ENCODE measurements at places on chromosomes 1 and 21. TPM values are rescaled to one million over a fixed set of nuclear protein-coding genes. Genes with fewer than 3 reads are reported as not detected.

GRCh38 chr1:172095846-172096245 is 254.5 kb downstream of the DNM3 start:
- DNase-seq = no peak

Gene ERO1B
- total RNA-seq = 4.3 TPM

Gene SAMD13
- 3.7 TPM for total RNA-seq

Gene ZZZ3
- total RNA-seq = 44.6 TPM

Gene MFN2
- 25.9 TPM for total RNA-seq

Gene ESPN
- total RNA-seq = 1.0 TPM

GRCh38 chr1:163531345-163531744 is 209.6 kb downstream of the NUF2 start:
- no peak for DNase-seq

Gene SPRR1A
- not detected for total RNA-seq

DNA sequence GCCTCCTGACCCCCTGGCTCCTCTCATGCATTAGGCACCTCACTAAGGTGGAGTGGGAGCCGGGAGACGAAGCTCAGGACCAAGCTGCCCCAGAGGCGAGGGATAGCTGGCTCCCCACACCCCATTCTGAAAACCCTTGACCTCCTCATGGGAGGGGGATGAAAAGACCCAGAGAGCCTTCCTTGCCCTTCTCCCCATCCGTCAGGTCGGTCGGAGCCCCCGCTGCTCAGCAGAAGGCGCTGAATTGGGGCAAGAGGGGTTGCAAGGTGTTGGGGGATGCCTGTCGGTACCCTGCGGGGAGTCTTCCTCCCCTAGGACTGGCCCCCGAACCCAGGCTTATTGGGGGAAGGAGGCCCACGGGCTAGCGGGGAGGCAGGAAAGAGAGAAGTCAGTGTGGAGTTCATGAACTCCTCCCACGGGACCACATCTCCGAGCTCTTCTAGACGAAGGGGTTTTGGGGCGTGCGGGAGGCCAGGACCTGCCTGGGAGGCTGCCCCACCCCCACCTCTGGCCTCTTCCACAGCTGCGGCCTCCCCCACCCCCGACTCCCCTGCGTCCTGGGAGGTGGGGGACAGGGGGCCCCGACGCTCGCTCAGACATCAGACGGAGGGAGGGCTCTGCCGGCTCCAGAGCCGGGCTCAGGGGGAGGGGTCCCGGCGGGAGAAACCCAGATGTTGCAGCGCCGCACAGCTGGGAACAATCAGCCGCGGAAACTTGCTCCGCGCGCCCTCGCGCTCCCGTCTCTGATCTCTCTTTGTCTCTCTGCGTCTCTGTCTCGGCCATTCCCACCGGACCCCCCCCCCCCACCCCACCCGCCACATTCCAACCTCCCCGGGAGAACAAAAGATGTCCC is 719 bp downstream of the MFAP2 start:
- no peak for DNase-seq

- no peak for DNase-seq
Observed at GRCh38 chr21:32352526-32352925, 40.3 kb downstream of the URB1 start.

Gene LRRIQ3
- total RNA-seq = 1.4 TPM

DNA sequence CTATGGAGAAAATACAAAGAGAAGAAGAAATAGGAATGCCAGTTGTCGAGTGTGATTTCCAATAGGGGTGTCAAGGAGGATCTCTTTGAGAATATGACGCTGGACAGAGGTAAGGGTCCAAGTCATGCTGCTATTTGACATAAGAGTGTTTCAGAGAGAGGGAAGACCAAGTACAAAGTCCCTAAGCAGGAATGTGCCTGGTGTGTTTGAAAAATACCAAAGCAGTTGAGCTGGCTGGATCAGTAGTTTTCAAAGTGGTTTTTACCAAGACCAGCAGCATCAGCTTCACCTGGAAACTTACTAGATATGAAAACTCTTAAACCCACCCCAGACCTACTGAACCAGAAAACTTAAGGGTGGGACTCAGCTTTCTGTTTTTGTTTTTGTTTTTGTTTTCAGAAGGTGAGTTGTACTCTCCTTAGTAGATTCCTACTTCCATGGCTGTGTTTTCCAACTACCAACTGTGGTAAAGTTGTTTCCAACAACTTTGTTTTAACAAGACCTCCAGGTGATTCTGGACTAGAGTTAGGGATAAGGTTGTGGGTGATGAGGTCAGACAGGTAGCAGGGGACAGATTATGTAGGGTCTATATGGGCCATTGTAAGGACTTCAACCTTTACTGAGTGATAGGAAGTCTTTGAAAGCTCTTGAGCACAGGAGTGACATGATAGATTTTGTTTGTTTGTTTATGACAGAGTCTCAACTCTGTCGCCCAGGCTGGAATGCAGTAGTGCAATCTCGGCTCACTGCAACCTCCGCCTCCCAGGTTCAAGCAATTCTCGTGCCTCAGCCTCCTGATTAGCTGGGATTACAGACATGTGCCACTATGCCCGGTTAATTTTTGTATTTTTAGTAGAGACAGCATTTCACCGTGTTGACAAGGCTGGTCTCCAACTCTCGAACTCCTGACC is 7.3 kb upstream of the GJA9 start:
- DNase-seq = no peak

DNA sequence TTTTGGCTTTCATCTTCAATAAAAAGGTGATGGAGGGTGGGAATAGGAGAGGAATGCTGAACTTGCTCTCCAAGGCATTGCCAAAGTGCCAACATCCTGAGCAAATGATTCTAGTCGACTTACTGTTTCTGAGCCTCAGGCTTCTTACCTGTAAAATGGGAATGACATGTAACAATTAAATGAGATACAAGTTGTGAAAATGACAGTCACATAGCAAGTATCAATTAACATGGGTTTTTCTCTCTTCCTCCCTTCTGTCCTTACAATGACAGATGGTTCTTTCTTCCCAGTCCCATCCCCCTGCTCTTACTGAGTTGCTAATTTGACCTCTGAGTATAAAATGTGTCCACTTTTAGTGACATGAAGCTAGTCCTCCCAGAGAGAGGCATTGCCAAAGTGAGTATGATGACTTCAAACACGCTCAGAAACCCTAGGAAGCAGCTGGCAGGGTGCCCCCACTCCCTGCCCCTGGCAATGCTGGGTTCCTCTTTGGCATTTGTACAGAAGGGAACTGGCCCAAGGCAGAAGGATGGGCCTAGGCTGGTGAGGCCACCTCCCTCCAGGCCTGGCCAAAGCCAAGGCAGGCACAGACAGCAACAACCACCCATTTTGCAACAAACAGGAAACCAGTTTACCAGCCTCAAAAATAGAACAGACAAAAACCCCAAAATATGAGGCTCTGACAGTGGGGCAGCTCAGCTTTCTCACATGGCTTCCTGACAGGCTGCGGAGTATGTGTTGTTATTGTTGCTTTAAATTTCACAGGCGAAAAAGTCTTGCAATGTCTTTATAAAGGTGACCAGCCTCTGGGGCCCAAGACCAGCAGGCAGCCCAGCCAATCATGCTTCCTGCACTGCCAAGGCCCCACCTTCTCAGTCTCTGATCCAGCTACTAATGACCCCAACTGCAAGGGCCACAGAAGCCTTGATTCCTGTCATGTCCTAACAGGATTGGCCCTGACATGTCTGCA is 115.9 kb downstream of the HIVEP3 start:
- DNase-seq = no peak

DNA sequence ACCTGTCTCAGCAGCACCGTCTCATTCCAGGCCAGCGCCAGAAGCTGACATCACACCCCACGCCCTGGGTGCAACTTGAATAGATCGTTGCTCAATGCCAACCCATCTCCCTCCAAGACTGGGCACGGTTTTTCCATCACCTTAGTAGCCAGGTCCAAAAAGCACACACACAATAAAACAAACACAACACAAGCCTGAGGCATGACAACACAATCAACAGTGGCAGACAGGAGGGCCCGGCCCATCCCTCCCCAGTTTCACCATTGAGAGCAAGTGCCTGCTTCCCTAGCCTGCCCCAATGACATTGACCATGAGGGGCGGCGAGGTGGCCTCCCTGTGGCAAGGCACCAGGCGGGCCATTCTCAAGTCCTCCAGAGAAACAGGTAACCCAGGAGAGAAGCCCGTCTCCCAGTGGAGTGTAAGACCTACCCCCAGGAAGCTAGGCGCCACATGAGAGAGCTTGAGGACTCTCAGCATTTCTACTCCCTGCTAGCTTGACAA is 2.7 kb downstream of the IFFO2 start:
- no peak for DNase-seq

Gene RBP7
- 4.2 TPM for total RNA-seq

- DNase-seq = no peak
Observed at GRCh38 chr1:147109041-147109440, 63.2 kb downstream of the PRKAB2 start.

Gene DNAJC8
- total RNA-seq = 146 TPM

DNA sequence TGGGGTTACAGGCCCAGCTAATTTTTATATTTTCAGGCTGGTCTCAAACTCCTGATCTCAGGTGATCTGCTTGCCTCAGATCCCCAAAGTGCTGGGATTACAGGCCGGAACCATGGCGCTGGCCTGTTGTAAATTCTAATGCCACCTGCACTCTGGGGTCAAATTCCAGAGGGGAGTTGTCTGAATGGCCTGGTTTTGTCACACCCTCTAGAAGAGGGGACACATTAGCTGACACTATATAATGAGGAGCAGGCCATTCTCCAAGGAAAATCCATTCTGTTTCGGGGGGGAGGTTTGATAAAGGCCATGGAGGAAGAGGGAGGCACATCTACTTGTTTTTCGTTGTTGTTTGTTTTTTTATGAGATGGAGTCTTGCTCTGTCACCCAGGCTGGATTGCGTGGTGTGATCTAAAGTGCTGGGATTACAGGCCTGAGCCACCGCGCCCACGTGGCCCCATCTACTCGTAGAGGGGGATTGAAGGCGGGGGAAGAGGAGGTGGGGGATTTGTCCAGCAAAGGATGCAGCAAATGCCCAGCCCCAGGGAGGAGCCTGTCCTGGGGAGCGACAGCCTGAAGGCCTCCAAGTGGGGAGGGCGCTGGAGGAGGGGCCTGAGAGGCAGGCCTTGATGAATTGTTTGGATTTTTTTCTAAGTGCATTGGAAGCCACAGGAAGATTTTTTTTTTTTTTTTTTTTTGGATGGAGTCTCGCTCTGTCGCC is 78.4 kb upstream of the SLC45A1 start:
- DNase-seq = no peak

- no peak for DNase-seq
Observed at GRCh38 chr1:44854970-44855369, 11.9 kb upstream of the PTCH2 start.

DNA sequence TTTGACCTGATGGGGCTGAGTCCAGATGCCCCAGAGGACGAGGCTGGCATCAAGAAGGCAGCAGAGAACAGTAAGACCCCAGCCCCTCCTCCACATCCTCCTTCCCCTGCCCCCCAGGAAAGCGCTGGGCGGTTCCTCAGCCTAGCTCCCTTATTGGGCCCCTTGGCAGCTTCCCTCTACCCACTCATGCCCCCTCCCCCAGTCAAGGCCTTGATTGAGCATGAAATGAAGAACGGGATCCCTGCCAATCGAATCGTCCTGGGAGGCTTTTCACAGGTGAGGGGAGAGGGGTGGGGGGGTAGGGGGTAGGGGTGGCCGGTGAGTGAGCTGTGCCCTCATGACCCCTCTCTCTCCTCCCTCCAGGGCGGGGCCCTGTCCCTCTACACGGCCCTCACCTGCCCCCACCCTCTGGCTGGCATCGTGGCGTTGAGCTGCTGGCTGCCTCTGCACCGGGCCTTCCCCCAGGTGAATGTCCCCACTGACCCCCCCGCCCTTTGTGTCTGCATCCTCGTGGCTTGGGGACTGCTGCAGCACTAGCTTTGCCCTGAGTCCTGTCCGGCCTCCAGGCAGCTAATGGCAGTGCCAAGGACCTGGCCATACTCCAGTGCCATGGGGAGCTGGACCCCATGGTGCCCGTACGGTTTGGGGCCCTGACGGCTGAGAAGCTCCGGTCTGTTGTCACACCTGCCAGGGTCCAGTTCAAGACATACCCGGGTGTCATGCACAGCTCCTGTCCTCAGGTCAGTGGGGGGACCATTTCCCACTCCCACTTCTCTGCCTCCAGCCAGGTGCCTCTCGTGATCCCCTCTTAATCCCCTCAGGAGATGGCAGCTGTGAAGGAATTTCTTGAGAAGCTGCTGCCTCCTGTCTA is 3.2 kb downstream of the LYPLA2 start:
- no peak for DNase-seq

All from thymus (tissue), 14 donors.